ENCODE measurements at places on chromosomes 3 and 15.

GRCh38 chr15:78934655-78935023, 10.2 kb downstream of the CTSH start:
- DNase-seq: no peak

DNA sequence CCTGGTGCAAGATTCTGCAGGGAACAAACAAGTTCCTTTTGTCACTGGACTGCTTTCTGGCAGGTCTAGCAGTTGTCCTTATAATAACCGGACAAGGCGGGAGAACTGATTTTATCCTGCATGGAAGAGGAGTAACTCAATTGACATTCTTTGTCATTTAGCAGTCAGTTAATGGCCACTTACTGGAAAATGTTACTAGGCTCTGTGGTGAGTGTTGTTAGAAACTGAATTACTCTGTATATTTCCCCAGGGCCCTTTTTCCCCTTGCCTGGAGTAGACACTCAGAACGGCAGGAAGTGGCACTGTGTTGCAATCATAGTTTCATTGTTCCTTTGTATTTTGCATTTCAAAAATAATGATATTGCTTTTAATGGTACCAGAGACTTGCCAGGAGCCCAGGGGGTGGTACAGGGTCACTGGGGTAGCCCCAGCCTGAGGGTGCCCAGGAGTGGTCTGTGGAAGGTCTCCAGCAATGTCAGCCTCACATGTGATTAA, 318.6 kb upstream of the LRRFIP2 start:
- peak; percentile 14 for DNase-seq

GRCh38 chr3:169384573-169384972, 278.9 kb downstream of the MECOM start:
- no peak for DNase-seq

DNA sequence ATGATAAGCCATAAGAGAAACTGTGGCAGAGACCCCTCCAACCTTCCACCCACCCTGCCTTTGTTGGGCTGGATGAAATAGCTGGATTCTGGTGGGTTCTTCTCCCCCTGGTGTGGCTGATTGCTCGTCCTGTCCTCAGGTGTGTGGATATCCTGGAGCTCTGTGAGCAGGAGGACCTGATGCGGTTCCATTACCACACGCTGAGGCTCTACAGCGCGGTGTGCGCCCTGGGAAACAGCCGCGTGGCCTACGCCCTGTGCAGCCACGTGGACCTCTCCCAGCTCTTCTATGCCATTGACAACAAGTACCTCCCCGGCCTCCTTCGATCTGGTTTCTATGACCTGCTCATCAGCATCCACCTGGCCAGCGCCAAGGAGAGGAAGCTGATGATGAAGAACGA, 306.3 kb upstream of the CHRM5 start:
- DNase-seq: no peak

DNA sequence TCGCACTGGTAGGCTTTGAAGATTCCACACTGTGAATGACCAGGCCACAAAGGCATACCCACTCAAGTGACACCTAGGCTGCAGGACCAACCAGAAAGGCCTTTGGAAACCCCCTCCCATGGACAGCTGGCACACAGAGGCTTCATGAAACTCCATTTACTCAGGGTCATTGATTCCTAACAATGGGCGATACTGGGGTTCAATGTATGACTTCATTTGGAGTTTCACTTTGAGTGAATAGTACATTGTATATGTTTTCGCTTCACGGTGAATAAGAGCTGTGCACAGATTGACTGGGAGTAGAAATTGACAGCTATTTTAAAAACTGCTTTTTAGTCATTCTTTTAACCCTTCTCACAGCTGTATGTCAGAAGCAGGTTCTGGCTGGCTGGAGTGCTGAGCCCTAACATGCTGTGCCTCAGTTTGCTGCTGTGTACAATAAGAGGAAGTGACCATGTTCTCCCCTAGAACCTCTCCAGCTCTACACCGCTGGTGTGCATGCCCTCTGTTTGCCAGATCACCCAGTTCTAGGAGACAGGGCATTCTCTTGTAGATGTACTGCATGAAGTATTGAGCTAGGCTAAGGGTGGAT, 15.4 kb upstream of the CX3CR1 start:
- DNase-seq: no peak

- DNase-seq: no peak
Measured at GRCh38 chr15:27635916-27636315, 463.2 kb downstream of the OCA2 start.

- DNase-seq: no peak
Measured at GRCh38 chr3:54866251-54866650, 61.6 kb downstream of the LRTM1 start.

DNA sequence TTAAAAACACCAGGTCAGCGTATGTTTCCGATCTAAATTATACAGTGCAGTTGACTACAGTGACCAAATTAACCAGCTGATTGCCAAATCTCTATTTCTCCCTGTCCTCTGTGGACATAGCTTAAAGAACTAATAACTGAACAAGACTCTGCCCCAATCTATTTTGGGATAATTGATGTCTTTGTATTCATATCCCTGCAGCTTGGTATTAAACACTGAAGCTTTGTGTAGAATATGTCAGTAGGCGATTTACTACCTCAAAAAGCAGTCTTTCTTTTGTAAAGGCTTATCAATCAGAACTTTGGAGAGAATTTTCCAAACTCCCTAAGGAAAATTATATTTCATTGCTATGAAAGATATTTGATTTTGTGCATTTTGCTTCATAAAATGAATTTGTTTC, 258.2 kb downstream of the SOX2 start:
- no peak for DNase-seq

DNA sequence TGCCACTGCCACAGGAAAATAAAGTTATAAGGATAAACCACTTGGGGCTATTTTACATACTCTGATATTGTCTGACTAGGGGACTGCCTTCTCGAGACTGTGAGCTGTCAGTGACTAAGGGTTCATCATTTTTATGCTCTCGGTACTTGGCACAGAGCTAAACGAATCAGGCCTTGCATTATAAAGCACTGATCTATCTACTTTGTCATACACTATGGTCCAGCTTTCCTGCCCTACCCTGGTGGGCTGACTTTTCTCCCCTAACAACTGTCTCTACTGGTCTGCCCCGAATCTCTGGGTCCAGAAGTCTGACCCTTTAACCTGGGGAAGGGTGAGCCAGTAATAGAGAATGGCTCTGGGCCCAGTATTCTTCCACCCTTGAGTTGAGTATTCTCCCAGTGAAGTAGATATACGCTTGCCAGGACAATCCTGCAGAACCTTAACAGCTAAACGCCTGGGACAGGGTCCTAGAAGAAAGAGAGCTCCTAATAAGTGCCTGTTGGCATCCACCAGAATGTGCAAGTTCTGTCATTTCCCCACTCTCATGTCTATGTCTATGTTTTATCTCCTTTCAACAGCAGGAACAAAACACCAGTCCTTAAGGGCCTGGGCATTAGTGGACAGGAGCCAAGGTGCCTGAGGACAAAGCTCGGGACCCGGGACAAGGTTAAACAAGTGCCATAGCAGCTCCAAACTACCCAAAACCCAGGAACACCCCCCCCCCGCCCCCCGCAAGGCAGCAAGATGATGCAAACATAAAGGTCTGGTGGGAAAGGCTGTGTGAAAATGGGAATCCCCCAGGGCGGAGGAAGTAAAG, 1.2 kb downstream of the LARP6 start:
- DNase-seq: no peak

GRCh38 chr3:195875482-195876236, 32.7 kb downstream of the TNK2 start:
- no peak for DNase-seq

- DNase-seq: no peak
Measured at GRCh38 chr3:122451371-122451770, 35.5 kb upstream of the WDR5B start.

DNA sequence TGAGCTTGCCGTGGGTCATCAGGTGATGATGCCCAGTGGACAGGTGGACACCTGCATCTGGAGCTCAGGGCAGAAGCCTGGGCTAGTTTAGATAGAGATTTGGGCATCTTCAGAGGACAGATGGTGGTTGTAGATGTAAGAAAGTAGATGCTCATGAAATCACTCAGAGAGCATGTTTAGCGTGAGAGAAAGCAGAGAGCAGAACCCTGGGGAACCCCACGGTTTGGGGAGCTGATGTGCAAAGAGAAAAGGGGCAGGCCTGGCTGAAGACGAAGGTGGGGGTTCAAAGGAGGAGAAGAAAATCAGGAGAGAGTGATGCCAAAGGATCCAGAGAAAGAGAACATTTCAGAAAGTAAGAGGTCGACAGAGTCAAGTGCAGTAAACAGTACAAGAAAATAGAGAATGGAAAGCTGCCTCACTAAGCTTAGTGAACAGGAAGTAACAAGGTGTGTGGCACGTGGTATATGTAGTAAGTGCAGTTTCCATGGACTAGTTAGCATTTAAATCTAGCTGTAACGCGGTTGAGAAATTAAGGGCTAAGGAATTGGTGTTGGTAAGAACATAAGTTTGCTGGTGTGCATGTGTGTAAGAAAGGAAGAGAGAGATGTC, 13.5 kb downstream of the TIGIT start:
- DNase-seq: no peak

GRCh38 chr15:45585069-45585791, 1.9 kb upstream of the BLOC1S6 start:
- no peak for DNase-seq

DNA sequence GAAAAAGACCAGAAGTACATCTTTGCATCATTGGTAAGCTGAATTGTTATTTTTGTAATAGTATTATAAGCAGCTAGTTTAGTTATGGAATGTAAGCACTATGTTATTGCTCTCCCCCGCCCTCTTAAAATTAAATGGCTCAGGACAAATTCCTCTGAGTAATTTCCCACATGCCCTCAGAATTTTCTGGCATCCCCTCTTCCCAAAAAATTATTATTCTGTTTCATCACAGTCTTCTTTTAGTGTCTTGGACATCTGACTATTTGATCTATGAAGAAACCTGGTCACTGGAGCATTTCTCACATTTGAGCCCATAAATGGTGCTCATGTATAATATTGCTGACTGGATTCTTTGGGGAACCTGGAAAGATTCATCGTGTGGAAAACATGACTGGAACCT, 68.3 kb downstream of the KLHL25 start:
- DNase-seq: no peak

- DNase-seq: no peak
Measured at GRCh38 chr3:195208183-195208582, 62.8 kb downstream of the XXYLT1 start.

- DNase-seq: no peak
Measured at GRCh38 chr3:54772746-54773145, 155.1 kb downstream of the LRTM1 start.

DNA sequence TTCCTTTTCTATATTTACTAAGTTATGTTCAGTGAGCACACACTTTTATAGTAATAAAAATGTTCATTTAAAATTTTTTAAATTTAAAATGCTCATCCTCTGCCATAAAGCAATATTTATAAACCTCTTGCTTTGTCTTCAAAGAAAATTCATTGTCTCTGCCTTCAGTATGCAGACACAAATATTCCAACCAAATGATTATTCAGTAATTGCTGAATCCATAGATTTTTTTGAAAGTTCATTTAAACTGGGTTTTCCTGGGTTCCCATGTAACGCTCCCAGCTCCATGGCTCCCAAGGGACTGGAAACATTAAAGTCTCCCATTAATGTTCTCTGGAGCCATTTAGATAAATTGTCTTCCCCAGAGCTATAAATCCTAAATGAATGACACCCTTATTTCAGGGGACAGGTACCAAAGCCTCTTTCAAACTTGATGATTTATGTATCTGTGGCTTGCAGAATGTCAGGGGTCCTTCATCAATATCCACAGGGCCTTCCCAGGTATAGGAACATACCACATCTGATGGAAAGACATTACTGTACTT, 15.2 kb upstream of the GLCE start:
- no peak for DNase-seq

- DNase-seq: no peak
Measured at GRCh38 chr15:89852342-89852995, 37.8 kb upstream of the ANPEP start.

DNA sequence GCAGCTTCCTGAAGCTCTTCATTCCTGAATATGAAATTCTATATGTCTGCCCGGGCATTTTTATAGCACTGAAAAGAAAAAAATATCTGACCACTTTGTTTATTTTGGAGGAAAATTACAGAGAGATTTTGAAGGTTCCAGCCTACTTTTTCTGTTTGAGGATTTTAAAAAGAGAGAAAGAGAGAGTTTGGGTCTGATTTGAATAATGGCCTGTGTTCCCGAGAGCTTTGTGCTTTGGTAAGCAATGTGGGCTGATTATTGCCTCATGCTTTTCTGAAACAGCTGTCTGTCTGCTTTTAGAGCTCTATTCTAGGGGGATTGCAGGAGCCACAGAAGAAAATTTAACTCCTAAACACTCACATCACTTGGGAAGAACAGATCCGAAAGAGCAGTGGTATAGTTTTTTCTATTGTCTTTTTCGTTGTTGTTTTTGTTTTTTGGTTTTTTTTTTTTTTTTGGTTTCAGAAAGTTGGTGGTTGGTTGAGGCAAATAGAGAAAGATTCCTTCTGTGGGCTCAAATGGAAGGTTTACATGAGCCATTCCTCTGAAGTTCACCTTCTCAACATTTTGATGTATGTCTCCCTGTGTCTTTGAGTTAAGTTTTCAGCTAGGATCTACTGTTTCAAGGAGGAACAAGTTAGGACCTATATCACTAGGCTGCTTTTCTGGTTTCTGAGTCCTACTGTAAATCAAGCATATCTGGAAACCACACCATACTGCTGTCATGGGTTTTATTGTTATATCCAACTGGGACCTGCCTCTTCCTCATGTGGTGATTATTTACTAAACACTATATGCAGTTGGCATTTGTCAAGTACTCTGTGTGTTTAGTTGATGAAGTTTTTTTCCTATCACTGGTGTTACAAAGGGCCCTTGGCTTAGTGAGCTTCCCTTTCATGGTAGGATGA, 178.9 kb downstream of the KCNMB2 start:
- peak; percentile 39 for DNase-seq

DNA sequence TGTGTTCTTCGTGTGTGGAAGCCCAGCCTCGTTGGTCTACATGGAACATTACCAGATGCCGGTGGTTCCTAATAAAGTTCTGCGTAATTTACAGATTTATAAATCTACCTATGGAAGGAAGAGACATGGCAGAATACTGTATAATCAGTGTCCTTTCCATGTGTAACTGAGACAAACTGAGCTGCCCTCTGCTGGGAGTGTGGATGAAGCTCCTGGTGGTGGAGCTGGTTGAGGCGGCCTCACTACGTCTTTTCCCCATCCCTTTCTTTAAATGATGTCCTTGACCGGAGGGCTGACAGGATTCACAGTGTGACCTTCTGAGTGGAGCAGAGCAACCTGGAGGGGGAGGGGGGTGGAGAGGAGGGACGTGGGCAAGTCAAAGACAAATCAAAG, 267.0 kb upstream of the CHRM5 start:
- DNase-seq: no peak

GRCh38 chr3:45011756-45012508, 14.2 kb upstream of the CLEC3B start:
- DNase-seq: peak; percentile 32

GRCh38 chr3:183490653-183491052, 62.2 kb upstream of the MCF2L2 start:
- DNase-seq: no peak

DNA sequence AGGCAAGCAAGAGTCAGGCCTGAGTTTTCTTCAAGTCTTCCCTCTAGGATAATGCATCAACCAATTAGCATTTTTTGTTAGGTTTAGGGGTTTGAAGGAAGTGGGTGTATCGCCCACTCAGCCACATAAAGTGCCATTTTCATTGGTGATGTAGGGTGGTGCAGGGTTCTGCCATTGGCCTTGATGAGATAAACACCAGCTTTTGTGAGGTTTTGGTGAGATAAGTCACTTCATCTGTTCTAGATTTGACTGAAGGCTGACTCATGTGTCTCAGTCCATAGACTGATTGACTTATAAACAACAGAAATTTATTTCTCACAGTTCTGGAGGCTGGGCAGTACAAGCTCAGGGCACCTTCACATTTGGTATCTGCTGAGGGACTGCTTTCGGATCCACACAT, 84.5 kb upstream of the C3orf80 start:
- no peak for DNase-seq
